ENCODE measurements at places on chromosomes 13 and 19.
A peak's percentile ranks its signal among the peaks of the same experiment; 100 is the strongest.

GRCh38 chr19:32877323-32877912, 7.9 kb upstream of the SLC7A9 start:
- no peak for DNase-seq

GRCh38 chr19:33472691-33473652, 48.6 kb downstream of the PEPD start:
- peak; percentile 3 for DNase-seq

DNA sequence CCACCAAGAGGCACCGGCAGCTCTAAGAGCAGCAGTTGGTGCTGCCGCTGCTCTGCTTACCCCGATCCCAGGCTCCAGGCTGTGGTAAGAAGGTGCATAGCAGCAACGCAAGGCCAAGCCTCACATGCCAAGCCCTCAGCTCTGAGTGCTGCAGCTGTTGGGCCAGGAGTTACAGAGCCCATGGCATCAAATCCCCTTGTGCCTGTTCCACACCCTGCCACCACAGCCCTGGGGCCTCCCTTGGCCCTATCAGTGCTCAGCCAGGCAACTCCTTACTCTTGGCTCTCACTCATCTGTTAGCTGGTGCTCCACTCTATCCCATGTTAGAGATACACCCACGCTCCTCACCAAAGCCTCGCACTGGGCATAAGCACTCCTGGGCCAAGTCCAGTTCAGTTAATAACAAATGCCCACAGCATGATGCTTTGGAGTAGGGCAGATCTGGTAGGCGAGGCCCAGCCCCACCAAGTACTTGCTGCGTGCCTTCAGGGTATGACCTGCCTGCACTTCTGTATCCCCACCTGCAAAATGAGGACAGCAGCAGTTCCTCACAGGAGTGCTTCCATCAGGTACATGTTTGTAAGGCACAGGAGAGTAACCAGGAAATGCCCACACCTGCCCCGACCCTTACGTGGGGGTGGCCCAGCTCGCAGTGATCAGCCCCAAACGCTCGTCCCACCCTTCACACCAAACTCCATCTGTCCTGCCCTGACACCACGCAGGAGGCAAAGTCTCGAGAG, 16.2 kb downstream of the AKAP8L start:
- DNase-seq = no peak

GRCh38 chr13:27007166-27007565, 164.4 kb downstream of the USP12 start:
- no peak for DNase-seq

- no peak for DNase-seq
These were observed 583.7 kb upstream of the SPRY2 start for GRCh38 chr13:80924596-80924995.

- no peak for DNase-seq
These were observed 172.7 kb downstream of the KLF5 start for GRCh38 chr13:73231471-73231870.

DNA sequence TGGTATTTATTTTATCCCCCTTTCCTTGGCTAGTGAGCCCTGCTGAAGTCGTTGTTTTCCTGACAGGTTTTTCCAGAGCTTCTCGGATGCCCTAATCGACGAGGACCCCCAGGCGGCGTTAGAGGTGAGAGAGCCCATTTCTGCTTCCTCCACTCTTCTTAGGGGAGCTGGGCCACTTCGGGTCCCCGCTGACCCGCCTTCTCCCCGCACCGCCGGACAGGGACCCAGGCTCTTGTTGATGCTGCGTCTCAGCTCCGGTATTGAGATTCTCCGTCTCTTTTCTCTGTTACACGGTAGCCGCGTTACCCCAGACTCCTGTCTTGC, 306 bp downstream of the SUGT1 start:
- DNase-seq = no peak

- DNase-seq = peak; percentile 69
These were observed at the start of gene ARHGAP45 for GRCh38 chr19:1066748-1067340. ARHGAP45 (plus strand) TSS chr19:1067167; CDS start chr19:1067406, 239 bp downstream.
